ENCODE measurements at places on chromosomes 12 and 14. TPM values are rescaled to one million over a fixed set of nuclear protein-coding genes. Genes with fewer than 3 reads are reported as not detected.
A peak's percentile ranks its signal among the peaks of the same experiment; 100 is the strongest.

Gene MYF6
- not detected for total RNA-seq

DNA sequence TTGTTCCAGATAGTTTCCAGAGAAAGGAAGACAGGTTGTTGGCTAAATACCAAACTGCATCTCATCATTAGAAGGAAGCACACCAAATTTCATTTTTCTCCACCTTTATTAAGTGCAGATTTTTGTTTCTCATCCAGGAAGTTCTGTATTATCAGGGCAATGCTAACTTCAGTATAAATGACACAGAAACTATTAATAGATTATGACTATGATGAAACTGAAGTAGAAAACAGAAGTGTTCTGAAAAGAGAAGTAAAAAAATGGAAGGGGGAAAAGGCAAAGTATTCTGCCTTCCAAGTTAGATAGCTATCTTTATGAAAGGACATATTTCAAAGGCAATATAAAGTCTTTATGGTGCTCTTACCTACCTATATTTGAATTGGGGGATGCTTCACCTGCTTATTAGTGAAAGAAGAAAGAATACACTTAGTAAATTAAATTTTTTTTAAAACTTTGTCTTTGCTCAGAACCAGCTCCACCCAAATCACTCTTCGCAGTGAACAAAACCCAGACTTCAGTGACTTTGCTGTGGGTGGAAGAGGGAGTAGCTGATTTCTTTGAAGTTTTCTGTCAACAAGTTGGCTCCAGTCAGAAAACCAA, 223.9 kb downstream of the PTPRO start:
- DNase-seq: no peak

DNA sequence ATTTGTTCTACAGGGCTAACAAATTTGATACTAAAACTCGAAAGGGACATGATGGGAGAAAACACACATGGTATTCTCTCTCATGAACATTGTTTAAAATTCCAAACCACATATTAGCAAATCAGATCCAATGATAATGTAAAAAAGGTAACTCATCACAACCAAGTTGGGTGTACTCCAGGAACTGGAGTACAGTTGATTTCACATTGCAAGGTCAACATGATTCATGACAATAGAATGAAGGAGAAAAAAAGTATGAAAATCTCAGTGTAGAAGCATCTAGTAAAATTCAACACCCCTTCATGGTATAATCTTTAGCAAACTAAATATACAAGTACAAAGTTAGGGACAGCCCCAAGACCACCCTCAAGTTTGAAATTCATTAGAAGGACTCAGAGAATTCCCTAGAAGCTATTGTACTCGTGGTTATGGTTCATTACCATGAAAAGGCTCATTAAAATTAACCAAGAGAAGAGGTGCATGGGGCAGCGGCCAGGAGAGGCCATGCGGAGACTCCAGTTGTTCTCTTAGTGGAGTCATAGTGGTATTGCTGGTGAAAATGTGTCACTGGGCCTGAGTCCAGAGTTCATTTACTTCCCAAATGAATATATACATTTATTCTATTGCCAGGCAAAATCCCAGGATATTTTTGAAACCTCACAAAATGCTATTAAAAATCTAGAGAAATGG, 3.1 kb upstream of the CDCA4 start:
- peak; percentile 76 for DNase-seq

- no peak for DNase-seq
These were observed 5.7 kb downstream of the PRKAB1 start for GRCh38 chr12:119673634-119674033.

All from astrocyte (in vitro differentiated cells and primary cell).